ENCODE measurements at places on chromosomes 13 and 19.

- DNase-seq = no peak
These were observed 17.2 kb upstream of the TNFSF14 start for GRCh38 chr19:6687114-6687513.

DNA sequence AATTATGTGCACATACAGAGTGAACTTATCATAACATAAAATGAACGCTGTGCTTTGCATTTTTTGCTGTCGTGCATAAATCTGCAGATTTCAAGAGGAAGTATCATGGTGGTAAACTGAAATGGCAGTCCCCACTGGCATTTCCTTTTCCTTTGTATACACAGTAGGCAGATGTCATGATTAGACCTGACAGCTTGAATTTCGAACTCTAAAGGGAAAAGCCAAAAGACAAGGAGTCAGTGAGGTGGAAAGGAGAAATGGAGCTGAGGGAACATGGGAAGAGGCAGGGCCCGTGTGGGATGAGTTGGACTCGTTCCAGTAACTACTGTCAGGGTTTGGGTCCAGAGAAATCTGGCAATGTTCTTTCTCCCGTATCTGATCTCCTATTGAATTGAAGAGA lies 454.1 kb upstream of the SGCG start:
- no peak for DNase-seq

DNA sequence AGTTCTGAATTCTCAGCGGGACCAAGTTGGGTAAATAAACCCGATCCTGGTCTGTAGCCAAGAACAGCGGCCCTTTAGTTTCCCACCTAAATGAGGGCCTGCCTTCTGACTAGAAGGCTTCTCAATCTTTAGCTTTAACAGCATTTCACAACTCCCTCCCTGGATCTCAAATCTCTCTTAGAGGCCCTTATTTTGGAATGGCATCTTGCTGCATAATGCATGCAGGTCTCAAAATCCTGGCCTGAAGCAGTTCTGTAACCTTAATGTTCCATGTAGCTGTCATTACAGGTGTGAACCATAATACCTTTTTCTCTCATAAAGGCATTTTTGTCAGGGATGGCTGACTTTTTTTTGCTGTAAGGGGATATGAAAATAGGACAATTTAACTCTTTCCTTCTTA lies 29.5 kb downstream of the ZNF90 start:
- DNase-seq = no peak

- no peak for DNase-seq
These were observed 58.7 kb downstream of the SLC15A1 start for GRCh38 chr13:98693756-98694155.

- no peak for DNase-seq
These were observed 27.3 kb upstream of the ZSCAN5A start for GRCh38 chr19:56341948-56342347.

- DNase-seq = no peak
These were observed 45.2 kb upstream of the HMGB1 start for GRCh38 chr13:30510811-30511371.

DNA sequence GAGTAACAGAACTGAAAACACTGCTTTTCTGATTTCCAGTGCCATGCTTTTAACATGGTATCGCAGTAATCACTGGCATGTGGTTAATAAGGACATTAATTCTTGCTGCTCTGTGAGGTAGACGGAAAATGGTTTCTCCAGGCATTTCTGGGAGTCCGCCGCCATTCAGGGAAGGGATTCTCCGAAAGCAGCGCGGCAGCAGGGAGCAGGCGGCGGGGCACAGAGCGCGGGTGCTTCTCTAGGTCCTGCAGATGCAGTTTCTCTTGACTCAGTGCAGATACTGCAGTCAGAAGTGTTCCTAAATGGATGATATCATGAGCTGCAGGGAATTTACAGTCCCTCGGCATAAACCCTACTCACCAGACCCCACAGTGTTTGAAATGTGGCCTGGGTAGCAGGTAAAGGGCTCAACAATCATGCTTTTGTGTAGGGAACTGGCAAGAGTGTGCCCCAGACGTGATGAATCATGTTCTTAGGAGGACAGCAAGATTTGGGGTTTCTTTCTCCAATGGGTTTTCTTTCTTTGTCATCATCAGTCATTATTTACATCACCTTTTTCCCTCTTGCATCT lies 338.6 kb upstream of the ARGLU1 start:
- DNase-seq = no peak

DNA sequence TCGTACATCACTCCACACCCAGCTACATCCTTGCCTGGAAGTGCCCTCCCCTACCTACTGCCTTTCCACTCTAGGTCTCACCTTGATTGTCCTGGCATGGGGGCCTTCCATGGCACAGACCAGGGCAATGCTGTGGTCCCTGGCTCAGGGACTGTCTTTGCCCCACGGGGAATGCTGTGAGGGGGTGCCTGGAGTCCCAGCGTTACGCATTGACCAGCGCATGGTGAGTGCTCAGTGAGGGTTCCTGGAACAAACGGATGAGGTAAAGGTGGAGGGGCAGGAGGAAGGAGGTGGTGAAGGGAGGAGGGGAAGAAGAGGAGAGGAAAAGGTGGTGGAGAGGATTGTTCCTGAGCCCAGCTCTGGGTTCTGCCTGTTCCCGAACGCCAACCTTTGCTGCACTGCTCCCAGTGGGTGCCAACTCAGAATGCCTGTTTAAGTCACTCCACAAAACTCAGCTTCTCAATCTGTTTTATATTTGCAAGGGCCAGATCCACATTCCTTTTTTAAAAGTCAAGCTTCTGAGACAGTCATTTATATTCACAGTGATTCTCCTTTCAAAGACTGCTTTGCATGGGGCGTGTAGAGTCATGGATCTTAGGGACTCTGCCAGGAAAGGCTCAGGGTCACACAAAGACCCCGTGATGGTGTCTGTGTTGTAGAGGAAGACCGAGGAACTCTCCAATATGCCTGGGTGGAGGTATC lies 40.8 kb downstream of the CHST8 start:
- DNase-seq = no peak

- no peak for DNase-seq
These were observed 5.1 kb downstream of the JUNB start for GRCh38 chr19:12796146-12797071.

DNA sequence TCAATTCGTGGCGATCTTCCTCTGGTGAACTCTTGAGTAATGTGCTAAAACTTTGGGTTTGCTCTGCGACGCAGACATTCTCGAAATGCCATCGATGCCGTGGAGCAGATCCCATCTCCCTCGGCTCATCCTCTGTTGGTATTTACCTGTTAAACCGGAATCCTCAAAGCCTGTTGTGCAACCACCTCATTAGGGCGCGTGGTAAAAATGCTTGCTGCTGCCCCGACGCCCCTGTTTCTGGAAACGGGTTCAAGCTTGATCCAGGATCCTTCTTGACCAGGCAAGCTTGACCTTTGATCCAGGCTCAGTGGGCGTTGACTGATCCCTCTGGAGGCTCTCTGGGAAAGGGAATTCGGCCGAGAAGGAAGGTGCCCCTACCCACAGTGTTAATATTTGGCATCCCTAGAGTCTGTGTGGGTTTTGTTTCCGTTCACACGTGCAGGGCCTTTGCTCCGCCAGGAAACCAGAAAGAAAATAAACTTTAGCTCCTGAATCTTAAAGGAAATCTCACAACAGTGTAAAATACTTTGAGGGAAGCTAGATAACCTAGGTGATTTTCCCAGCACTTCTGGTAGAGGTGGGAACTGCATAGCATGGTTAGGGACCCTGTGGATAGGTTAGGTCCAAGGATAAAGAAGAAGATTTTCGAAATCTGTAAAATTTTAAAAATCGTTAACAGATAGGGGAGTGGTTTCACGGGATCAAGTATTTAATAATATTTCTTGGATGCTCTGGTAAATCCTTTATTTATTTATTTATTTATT lies 1.1 kb downstream of the LSM14A start:
- no peak for DNase-seq

DNA sequence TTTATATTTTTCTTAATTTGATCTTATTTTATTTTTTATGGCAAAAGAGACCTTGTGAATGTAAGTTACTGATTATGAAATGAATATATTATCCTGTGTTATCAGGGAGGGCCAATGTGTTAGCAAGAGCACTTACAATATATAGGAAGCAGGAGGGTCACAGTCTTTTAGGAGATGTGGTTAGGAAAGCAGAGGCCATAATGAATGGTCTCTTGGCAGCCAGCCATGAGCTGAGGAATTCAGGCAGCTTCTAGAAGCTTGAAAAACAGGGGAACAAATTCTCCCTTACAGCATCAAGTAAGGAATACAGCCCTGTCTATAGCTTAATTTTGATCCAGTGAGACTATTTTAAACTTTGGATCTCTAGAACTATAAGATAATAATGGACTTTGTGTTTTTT lies 2374.6 kb downstream of the PCDH9 start:
- DNase-seq = no peak

- no peak for DNase-seq
These were observed 4.8 kb downstream of the COLGALT1 start for GRCh38 chr19:17560205-17560595.

- no peak for DNase-seq
These were observed 66.5 kb downstream of the SIAH3 start for GRCh38 chr13:45784755-45785675.

GRCh38 chr13:24218338-24218737 lies 57.8 kb downstream of the SPATA13 start:
- DNase-seq = no peak

- no peak for DNase-seq
These were observed 44.8 kb downstream of the RBM26 start for GRCh38 chr13:79361299-79361698.

GRCh38 chr13:40245567-40245966 lies 420.9 kb downstream of the FOXO1 start:
- no peak for DNase-seq

DNA sequence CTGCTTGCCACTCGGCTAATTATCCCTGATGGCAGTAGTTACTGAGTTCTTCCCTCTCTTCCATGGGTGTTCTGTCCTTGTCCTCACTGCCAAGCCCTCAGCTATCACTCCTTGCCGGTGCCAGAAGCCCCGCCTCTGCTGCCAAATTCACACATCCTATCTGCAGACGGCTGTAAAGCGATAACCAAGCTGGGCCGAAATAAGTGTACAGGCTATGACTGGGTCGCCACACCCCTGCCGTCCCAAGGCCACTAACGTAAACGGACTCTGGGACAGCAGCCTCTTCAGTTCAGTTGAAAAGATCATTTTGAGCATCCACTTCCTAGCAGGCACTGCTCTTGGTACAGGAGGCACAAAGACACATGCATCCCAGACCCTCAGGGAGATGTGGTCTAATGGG lies 13.3 kb downstream of the SLC7A1 start:
- DNase-seq = no peak

DNA sequence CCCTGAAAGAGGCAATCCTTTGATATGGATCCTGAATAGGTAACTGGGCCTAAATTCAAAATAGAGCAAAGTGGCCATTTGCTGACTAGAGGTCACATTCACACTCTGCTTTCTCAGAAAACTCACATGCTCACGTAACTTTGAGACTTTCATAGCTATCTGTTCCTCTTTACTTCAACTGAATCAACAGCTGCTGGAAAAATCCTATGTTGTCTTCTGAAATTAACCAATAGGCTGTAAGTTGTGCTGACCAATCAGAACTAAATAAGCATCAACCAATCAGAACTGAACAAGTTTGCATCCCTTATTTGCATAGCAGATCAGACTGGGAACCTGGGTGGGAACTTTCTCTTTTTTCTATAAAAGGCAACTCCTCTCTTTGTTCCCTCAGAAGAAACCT lies 24.0 kb upstream of the TBC1D4 start:
- no peak for DNase-seq

DNA sequence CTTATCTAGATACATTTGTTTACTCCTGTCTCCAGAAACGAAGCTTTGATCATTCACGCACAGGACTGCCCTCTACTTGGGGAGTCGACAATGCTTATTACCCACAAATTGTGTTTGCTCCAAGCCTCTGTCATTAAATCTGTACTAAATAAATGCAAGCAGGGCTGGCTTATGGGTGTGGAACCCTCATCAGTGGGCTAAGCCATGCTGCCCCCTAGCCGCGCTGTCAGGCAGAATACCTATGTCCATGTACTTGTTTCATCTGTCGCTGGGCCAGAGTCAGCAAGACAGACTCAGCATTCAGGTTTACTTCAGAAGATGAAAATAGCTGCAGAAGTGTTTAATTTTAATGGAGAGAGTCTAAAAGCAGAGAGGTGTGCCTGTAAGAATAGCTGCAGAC lies 110.0 kb upstream of the PRR20A start:
- no peak for DNase-seq

- DNase-seq = no peak
These were observed 10.4 kb downstream of the MYO1F start for GRCh38 chr19:8566855-8567254.

- DNase-seq = no peak
These were observed 177.0 kb downstream of the ZNF536 start for GRCh38 chr19:30549151-30549550.

DNA sequence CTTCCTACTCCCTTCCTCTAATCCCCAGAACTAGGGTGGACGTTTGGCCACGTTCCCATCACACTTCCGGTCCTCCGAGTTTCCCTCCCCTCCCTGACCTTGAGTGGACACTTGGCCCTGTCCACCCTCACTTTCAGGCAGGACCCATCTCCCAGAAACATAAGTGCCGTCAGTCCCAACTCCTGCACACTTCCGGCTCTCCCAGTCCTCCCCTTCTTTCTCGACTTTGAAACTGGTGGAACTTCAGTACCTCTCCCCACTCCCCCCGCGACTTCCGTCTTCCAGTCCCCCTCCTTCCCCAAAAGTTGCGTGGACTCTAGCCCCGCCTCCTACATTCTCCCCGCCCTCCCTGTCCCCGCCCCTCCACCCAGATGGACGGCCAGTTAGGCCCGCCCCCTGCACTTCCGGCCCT lies 278 bp upstream of the ZNF274 start:
- DNase-seq = peak; percentile 74

DNA sequence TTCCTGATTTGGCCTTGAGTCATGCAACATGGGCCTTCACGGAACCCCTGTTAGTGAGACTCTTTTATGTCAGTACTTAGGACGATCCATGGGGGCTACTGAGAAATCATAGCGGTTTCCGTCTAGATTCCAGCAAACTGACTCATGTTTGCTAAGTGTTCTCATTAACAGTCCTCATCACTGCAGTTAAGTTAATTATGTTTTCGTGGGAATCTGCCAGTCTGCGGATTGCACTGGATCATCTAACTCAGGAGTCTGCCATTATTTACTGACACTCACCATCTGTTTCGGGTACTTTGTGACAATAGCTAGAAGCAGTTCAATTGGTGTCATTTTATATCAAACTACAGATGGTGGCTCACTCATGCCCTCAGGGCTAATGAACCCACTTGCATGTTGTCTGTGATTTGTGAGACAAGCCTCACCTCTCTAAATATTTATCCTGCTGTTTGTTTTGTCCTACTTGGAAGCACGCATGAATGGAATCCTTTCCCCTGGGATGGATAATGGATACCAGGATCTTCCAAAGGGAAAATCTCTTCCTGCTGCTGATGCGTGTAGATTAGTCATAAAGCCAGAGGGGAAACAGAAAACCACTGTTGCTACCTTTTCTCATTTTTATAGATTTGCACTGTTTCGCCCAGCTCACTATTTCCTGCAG lies 61.8 kb downstream of the RAB20 start:
- no peak for DNase-seq

DNA sequence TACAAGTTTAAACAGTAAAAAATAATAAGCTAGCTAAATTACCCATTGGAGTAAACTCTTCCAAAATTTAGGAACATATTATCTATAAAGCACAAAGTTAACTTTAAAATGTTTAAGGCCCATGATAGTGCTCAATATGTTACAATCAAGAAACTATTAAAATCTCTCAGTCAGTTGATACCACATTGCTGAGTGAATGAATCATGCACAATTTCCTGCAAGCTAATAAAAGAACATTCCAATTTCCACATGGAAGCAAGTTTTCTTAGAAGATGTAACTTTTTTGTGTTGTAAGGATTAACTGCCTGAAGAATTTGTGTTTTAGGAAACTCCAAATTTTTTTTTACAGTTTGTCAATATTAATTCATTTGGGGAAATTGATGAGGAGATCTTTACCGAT lies 666.6 kb downstream of the SLITRK1 start:
- DNase-seq = no peak

- DNase-seq = no peak
These were observed 189.3 kb downstream of the TM9SF2 start for GRCh38 chr13:99690426-99691174.
